Astrocyte of the cerebellum (primary cell): ENCODE measurements at places on chromosomes 7 and 10.

DNA sequence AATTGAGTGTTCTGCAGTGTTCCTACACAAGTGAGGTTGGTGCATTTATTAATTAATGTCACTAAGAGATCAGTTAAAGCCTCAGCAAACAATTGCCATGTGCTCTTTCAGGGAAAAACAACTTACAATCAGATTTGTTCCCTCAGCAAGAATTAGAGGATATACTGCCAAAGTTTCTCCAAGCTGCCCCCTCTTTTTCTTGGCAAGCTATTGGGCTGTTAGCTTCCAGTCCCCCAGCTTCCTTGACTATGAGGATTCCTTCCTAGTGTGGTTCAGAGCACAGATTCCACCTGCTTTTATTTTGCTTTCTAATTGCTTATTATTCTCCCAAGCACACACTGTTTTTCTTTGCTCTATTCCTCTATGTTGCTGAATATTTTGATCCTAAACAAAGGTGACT is 112.7 kb downstream of the RBM20 start:
- no peak for DNase-seq

DNA sequence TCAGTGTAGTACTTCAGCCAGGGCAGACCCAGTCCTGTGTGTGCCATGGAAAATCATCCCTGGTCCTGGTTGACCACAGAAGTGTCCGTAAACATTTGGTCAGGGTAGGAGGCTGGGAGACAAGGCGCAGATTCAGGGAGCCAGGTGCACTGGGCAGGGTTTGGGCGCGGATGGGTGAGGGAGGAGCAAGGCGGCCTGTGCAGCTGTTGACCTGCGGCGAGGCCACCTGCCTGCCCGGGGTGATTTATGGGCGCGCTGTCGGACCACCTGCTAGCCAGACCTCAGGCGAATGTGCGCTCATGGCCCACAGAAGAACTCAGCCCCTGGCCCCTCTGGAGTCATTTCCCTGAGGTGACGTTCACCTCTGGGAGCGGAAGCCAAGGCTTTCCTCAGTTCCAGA is 6.6 kb downstream of the SFRP5 start:
- no peak for DNase-seq

DNA sequence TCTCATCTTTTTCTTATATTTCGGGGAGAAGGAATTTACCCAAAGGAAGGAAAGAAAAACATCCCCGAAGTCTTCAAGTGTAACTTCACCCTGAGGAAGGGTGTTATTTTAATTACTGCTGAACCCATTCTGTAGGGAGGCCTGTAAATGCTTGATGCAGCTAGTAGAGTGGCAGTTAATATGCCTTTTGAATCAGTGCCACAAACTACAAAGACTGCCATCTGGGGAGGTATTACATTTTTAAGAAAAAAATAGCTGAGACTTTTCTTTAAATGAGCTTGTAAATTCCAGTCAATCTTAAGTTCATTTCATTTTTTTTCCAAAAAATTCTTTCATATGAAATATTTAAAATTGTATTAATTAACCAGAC is 233.1 kb upstream of the FERD3L start:
- no peak for DNase-seq

DNA sequence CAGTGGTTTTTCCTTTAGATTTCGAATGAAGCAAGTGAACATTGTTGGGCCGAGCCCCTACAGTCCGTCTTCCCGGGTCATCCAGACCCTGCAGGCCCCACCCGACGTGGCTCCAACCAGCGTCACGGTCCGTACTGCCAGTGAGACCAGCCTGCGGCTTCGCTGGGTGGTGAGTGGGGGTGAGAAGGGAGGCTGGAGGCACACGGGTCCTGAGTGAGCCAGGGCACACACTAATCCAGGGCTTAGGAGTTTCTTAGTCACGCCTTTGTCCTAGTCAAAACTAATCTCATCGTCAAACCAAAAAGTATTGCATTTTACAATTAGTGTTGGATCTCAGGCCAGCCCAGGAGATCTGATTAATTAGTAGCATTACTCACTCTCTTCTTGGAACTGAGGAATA is 568.8 kb upstream of the FOXK1 start:
- DNase-seq: no peak

- peak; percentile 63 for DNase-seq
Measured at GRCh38 chr10:59337201-59337652, 25.1 kb downstream of the FAM13C start.

GRCh38 chr7:127059475-127059874 is 193.3 kb downstream of the GRM8 start:
- no peak for DNase-seq

- no peak for DNase-seq
Measured at GRCh38 chr7:42982604-42983115, 50.5 kb downstream of the MRPL32 start.

DNA sequence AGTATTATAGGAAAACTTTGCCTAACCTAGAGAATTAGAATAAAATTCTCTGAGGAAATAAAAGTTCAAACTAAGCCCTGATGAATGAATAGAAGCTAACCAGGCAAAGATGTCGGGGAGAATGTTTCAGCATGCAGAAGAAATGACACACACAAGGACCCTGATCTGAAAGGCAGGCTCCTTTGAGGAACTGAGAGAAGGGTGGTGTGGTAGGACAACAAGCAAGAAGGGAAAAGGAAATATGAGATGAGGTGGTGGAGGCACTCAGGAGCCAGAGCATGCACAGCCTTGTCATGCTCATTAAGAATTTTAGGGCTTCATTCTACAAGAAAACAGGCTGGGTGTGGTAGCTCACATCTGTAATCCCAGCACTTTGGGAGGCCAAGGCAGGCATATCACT is 90.6 kb downstream of the ARHGAP12 start:
- DNase-seq: no peak

GRCh38 chr10:121702351-121703320 is 104.4 kb upstream of the FGFR2 start:
- peak; percentile 12 for DNase-seq

GRCh38 chr7:134623193-134623592 is 23.5 kb upstream of the BPGM start:
- no peak for DNase-seq
